ENCODE measurements at places on chromosomes 11 and 22.

DNA sequence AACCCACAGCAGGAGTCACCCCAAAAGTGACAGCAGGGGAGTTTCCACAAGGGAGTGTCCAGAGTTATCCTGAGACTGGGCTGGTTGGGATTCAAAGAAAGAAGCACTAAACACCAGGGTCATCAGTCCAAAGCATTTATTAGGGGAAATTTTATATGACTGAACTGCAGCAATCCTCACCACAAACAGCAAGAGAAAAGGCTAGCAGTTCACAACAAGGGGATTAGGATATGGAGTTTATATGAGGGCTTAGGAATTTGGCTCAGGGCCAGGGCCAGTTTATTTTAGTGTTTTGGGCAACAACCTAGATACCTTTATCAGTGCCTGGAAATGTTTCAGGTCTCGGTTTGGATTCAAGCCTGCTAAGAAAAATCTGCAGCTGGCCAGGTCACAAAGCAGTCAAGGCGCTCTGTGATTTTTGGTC is 4.6 kb upstream of the TMEM126A start:
- peak; percentile 22 for DNase-seq

DNA sequence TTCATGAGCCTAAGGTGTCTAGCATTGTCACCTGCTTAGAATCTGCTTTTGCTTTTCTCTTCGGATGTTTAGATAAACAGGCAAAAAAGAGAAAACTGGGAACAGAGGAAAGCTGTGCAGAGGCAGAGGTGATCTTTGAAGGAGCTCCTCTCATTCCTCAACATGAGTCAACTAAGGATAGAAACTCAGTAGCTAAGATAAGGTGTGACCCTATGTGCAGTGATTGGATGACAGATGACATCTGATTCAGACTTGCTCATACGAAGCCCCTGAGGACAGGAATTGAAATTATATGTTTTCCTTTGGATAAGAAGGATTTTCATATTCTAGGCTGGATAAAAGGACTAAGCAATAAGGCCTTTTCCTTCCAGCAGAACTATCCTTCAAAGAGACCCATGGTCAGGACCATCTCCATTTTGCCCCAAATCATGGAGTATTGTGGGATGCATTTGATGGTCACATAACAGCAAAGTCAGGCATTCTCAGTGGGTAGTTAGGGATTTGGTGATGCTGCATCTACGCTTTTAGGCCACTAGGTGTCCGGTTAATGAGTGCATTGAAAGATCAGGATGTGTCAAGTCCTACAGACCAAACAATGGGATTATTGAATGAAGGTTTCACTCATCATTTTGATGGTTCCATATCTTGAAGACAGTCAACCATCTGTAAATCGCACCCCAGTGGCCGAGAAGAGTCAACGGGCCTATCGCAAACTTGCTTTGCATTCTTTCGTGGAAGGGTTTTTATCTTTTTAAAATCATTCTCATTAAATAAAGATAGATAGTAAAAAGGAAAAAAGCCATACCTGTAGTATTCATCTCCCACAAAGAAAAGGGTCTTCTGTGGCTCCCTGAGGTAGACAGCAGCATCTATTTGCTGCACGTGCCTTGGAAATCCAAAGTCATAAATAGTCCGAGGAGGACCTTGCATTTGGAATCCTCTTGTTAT is 32.2 kb downstream of the MMP20 start:
- DNase-seq, result no peak

GRCh38 chr22:30434843-30435242 is 9.3 kb downstream of the MTFP1 start:
- no peak for DNase-seq

- no peak for DNase-seq
Observed at GRCh38 chr11:68411501-68411991, 49.0 kb upstream of the PPP6R3 start.

GRCh38 chr11:78902771-78903507 is 328.3 kb upstream of the NARS2 start:
- DNase-seq, result no peak

DNA sequence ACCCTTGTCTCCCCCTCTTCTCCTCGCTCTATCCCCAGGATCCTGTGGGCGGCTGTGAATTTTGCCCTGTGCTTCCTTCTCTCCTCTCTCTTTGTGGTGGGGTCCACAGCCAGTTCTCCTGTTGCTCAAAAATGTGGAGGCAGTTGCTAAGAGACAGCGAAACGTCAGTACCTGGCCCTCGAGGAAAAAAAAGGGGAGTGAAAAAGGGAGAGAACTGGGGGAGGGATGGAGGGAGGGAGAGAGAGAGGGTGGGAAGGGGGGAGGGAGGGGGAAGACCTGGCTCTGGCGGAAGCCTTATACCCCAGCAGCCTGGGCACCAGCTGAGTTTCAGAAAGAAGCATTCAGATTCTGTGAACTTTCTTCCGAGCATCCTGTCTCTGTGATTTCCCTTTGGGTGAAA is 2.1 kb upstream of the LRRC55 start:
- no peak for DNase-seq

DNA sequence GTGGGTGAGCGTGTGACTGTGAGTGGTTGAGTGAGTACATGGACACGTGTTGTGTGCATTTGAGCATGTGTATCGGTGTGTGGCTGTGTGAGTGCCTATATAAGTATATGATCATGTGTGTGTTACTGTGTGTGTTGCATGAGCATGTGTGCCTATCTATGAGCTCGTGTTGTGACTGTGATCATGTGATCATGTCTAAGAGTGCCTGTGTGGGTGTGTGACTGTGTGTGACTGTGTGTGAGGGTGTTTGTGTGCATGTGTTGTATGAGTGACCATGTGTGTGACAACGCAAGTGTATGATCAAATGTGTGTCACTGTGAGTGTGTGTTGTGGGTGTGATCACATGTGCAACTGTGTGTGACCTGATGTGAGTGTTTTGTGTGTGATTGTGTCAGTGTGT is 88.8 kb downstream of the UBASH3B start:
- DNase-seq, result no peak

DNA sequence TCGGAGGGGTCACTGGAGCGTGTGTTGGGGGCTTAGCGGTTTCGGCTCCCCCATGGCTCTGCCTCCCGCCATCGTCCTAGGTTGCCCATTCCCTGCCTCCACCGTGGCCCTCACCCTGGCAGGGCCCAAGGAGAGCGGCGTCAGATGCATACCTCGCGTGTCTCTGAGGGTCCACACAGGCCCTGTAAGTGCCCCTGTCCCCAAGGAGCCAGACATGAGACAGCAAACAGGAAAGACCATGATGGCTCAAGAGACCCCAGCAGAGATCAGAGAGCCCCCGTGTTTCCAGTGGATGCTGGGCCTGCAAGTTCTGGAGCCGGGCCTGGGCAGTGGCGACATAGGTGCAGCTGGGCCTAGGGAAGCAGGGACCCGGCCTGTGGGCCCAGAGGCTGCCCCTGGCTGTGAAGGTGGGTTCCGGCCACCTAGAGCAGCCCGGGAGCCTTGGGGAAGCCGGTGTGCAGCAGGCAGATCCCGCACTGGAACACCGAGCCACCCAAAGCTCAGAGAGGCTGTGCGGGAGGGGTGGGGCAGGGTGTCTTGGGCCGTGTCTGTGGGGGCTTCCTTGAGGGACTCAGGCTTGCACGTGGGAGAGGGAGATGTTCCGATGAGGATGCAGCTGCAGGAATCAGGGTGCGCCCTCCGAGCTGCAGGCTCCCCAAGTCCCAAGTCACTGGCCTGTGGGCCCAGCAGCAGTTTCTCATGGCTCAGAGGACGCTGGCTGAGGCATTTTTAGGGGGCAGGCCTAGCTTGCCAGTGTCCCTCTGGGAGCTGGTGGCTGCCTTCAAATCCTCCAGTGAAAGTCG is 126.4 kb downstream of the KCNQ1OT1 start:
- peak; percentile 12 for DNase-seq

- DNase-seq, result no peak
Observed at GRCh38 chr11:61392981-61393595, 701 bp downstream of the TMEM216 start.

- no peak for DNase-seq
Observed at GRCh38 chr22:31895411-31896123, 48.8 kb upstream of the YWHAH start.

- DNase-seq, result no peak
Observed at GRCh38 chr22:27019827-27020226, 362.4 kb downstream of the MIAT start.

DNA sequence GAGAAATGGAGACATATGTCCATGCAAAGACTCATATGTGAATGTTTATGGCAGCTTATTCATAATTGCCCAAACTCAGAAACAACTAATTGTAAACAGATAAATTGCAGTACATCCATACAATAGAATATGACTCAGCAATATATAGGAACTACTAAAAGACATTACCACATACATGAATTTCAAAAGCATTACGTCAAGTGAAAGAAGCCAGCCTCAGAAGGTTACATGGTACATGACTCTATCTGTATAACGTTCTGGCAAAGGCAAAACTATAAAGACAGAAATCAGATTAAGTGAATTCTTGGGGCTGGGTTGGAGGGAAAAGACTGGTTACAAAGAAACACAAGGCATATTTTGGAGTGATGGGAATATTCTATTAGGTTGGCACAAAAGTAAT is 7.2 kb downstream of the KCTD21 start:
- no peak for DNase-seq

GRCh38 chr11:113531575-113532451 is 56.6 kb upstream of the DRD2 start:
- no peak for DNase-seq

DNA sequence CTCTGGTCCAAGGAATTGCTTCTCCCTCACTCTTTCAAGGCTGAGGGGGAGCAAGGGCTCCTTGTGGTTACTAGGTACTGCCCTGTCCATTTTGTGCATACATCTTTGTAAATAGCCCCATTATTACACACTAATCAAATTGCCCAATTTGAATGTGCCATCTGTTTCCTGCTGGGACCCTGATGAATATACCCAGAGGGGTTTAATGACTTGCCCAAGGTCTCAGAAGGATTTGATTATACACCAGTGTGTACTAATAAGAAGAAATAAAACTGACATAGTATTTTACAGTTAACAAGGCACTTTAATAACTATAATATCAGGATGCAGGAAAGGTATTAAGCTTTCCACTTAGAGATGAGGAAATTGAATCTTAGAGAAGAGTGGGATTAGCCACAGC is 64.6 kb upstream of the PTPRJ start:
- DNase-seq, result no peak

DNA sequence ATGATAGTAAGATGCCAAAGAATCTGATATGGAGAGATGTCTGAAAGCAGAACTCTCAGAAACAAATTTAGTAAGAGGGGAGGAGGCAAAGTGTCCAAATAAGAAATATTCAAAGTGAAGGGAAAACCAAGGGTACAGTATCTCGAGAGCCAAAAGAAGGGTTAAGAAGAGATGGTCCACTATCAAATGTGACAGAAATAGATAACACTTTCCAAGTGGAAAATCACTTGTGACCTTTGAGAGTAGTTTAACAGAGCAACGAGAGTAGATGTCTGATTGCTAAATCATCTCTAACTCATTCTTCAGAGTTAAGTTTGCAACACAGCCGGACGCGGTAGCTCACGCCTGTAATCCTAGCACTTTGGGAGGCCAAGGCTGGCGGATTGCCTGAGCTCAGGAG is 4.3 kb upstream of the BUD13 start:
- no peak for DNase-seq

- DNase-seq, result no peak
Observed at GRCh38 chr11:73932781-73933180, 18.0 kb upstream of the DNAJB13 start.

DNA sequence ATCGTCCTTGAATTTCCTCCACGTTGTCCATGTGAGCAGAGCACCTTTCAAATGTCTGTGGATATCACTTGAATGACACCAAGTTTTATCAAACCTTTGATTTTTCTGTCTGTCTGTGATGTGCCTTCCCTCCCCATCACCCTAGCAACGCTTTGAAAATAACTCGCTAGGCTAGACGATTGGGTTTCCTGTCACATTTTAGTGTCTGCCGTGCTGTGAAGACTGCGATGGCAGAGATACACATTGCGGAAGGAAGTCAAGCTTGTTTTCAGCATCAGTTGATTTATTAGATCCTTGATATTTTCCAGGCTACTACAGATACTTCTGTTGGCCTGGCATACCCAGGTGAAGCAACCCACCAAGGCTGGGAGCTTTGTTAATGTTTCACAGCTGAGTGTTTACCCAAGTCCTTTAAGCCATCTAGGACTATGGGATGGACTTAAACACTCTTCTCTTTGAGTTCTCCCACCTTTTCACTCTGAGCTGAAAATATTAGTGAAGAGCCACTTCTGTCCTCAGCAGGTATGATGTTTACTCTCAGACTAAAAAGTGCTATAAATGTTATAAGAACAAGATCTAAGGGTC is 93.6 kb upstream of the CD44 start:
- no peak for DNase-seq

GRCh38 chr11:11436715-11437313 is 83.8 kb upstream of the CSNK2A3 start:
- peak; percentile 77 for DNase-seq

- DNase-seq, result no peak
Observed at GRCh38 chr11:115758011-115758410, 253.8 kb upstream of the CADM1 start.

DNA sequence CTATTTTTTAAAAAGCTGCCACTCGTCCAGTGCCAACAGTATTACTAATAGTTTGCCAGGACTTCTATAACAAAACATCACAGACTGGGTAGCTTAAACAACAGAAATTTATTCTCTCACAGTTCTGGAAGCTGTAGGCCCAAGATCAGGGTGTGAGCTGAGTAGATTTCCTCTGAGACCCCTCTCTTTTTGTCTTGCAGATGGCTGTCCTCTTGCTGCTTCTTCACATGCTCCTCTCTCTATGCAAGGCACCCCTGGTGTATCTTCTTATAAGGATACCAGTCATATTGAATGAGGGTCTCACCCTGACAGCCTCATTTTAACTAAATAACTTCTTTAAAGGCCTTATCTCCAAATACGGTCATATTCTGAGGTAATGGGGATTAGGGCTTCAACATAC is 390.9 kb downstream of the DLG2 start:
- no peak for DNase-seq

Data from ovary (tissue), 10 donors.